ENCODE measurements at places on chromosomes 1 and 21. TPM values are rescaled to one million over a fixed set of nuclear protein-coding genes. Genes with fewer than 3 reads are reported as not detected.

SPRR5 gene
- total RNA-seq = not detected

DENND2C gene
- total RNA-seq = 1.9 TPM

DNA sequence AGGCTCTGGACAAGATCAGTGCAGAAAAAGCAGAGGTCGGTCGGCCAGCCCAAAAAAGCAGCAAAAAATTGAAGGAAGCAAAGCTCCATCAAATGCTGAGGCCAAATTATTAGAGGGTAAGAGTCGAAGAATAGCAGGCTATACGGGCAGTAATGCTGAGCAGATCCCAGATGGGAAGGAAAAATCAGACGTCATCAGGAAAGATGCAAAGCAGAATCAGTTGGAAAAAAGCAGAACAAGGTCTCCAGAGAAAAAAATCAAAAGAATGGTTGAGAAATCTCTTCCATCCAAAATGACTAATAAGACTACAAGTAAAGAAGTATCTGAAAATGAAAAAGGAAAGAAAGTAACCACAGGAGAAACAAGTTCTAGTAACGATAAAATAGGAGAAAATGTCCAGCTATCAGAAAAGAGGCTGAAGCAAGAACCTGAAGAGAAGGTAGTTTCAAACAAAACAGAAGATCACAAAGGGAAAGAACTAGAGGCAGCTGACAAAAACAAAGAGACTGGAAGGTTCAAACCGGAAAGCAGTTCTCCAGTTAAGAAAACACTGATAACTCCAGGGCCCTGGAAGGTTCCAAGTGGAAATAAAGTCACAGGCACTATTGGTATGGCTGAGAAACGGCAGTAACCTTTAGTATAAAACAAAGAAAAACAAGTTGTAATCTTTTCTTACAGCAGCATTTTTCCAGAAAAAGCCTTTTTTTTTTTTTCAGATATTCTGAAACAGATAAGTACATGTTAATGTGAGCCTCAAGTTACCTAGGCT lies 75.7 kb downstream of the PHTF1 start:
- no peak for DNase-seq

GRCh38 chr1:37123276-37124115 lies 89.2 kb upstream of the GRIK3 start:
- no peak for DNase-seq

GUCA2A gene
- total RNA-seq = not detected

GRCh38 chr1:224321706-224322105 lies 8.3 kb downstream of the NVL start:
- no peak for DNase-seq

DNA sequence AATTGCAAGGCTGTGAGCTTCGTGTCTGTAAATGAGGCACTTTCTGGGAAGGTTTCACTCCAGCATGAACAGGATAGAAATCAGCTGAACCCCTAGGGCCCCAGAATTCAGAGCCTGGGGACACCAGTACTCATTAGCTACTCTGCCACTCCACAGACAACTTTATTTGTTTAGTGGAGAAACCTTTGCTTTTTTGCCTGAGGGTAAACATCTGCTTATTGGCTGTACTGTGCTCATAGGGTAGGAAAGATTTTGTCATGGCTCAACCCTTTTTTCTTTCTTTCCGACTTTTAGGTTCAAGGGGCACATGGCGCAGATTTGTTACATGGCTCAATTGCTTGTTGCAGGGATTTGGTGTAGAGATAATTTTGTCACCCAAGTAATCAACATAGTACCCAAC lies 138.4 kb upstream of the BACE2 start:
- no peak for DNase-seq

- peak; percentile 87 for DNase-seq
Observed at GRCh38 chr1:23098463-23099170, 70.0 kb downstream of the LUZP1 start.

DNA sequence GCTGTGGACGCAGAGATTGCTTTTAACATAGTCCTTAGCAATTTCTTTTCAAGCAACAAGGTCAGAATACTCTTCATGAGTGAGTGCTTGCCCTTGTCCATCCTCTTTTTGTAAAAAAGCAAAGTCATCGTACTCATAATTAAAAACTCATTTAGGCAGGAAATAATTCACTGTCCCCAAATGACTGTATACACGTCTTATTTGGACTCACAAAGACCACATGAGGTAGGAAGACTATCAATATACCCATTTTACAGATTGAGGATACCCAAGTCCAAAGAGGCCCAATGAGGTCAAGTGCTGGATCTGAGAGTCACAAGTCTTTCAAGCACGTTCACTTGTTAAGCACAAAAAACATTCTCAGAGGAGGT lies 13.2 kb downstream of the ITPKB start:
- no peak for DNase-seq

DNA sequence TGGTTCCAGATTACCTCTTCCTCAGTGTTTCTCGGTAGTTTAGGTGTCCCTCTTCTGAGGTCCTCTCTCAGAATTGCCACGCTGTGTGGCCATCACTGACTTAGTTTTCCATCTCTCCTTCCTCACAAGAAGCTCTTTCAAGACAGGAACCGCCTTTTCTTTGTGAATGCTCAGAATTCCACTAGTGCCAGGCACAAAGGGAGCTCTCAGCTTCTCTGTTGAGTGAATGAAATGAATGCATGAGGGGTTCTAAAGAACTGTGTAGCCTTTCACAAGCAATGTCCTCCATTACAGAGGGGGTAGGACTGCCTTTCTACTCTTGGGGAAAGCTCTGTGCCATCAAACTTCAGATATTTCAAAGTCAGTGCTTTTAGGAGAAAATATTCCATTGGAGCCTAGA lies 546.8 kb downstream of the RWDD3 start:
- DNase-seq = no peak

LCE2A gene
- total RNA-seq = not detected

OR2T6 gene
- not detected for total RNA-seq

DPH2 gene
- total RNA-seq = 52.8 TPM

GRCh38 chr1:221644145-221644448 lies 97.8 kb downstream of the DUSP10 start:
- no peak for DNase-seq

DNA sequence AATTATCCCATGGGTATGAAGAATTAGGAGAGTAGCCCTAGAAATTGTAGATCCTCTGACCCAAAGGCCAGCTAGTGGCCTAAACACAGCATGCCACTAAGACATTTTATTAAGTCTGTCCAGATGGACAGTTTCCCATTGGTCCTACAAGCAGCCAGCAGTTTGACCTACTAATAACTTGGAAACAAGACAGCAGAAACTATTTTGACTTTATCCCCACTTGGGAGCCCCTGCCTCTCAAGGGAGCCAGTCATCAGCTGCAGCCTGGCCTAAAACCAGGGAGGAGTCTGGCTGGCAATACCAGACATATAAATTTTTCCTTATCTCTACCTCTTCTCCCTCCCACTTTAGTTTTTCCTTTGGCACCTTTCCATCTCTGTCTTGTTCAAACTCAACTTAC lies 222.6 kb upstream of the KCTD3 start:
- DNase-seq = no peak

CRB1 gene
- not detected for total RNA-seq

GLMN gene
- total RNA-seq = 25.6 TPM

MCOLN3 gene
- total RNA-seq = 1.6 TPM

GRCh38 chr1:33329600-33330305 lies 8.9 kb upstream of the A3GALT2 start:
- DNase-seq = no peak

DNA sequence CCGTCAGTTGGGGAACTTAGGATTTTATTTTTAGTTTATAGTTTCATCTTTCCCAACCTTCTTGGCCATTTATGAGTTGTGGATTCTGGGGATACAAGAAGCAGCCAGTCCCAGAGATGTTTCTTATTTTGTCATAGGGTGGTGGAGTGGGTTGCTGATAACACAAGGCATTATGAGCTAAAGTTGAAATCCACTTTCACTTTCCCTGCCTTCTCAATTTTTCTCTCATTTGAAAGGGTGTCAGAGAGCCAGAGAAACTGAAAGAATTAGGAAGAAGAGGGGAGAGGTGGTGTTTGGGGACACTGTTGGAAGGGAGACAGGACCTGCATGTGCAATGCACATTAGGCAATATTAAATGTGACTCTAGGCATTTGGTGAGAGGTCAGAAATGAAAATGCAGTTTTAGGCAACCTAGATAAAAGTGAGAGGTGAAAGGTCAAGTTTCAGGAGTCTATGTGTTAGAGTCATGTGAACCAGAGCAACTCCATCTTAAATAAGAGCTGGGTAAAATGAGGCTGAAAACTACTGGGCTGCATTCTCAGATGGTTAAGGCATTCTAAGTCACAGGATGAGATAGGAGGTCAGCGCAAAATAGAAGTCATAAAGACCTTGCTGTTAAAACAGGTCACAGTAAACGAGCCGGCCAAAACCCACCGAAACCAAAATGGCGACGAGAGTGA lies 71.1 kb upstream of the F3 start:
- no peak for DNase-seq

CCDC27 gene
- not detected for total RNA-seq

LSS gene
- total RNA-seq = 151 TPM

LEMD1 gene
- 1.5 TPM for total RNA-seq

SEMA4A gene
- 0.92 TPM for total RNA-seq

DNA sequence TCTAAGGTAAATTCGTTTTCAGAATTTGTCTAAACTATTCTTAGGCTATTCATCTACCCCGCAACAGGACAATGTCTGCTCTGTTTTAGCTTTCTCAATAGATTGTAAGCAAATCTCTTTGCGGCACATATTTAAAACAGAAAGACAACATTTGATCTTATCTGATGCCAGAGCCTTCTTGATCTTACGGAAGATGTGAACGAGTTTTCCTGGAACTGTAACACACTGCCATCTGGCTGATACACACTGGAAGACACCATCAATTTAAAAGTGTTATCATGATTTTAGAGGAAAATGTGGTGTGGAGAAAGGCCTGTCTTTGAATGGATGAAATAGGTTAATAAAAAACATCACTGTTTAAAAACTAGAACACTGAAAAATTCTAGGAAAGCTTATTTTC lies 36.1 kb downstream of the COA6 start:
- peak; percentile 10 for DNase-seq

LRRC38 gene
- not detected for total RNA-seq

DNA sequence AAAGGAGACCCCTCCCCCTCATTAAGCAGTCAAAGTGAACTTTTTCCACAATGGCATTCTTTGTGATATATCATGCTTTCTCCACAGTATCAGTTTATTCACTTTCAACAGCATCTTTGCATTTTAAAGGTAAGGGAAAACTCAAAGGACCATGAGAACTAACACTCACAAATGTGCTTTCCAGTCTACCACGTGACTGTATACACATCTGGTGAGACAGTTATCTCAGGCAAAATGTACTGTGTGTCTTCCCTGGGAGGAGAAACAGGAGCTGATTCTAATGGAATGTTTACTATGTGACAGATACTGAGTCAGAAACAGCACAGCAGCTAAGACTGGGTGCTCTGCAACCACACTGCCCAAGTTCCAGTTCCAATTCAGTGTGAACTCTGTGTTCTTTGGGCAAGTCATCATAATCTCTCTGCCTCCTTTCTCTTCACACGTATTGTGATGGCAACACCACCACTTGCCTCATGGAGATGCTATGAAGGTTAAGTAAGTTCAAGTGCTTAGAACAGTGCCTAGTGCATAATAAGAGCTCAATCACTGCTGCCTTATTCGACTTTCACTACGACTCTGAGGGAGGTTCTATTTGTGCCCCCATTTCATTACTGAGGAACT lies 79.0 kb downstream of the SLC45A1 start:
- DNase-seq = peak; percentile 77

- peak; percentile 9 for DNase-seq
Observed at GRCh38 chr1:47755101-47755990, 241.8 kb downstream of the TRABD2B start.

TMEM125 gene
- not detected for total RNA-seq

GRCh38 chr1:4119516-4120220 lies 219.6 kb upstream of the C1orf174 start:
- no peak for DNase-seq

GRCh38 chr1:65963156-65963888 lies 170.6 kb downstream of the PDE4B start:
- no peak for DNase-seq

RAD54L gene
- total RNA-seq = 49.0 TPM

DNA sequence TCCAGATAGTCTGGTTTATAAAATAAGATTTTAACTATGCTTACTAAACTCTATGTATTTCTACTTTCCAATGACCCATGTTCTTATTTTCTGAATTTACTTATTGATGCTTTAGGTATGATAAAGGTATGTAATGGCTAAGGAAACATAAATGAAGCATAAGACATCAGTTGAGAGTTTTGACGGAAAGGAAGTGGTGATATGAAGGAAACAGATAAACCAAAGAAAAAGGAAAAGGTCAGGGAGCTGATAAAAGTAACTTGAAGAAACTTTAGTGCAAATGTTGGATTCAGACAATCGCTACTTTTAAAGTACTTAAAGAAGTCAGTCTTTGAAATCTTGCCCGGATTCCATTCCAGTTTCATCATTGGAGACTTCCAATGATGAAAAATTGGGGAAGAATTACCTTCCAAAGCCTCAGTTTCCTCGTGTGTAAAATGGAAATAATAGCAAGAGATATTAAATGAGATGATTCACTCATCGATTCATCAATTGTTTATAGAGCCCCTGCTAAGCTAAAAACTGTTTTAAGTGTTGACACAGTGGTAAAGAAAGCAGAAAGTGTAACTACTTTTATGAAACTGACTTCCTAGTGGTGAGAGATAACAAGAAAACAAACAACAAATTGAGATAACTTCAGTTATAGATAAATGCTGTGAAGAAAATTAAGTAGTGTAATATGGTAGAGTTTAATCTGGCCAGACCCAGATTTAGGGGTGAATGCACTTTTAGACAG lies 10.6 kb downstream of the PTPRC start:
- DNase-seq = no peak

CACHD1 gene
- total RNA-seq = 39.2 TPM

CTSS gene
- total RNA-seq = 5.4 TPM

ADCY10 gene
- total RNA-seq = 0.44 TPM

GRCh38 chr1:30508611-30509010 lies 214.8 kb downstream of the MATN1 start:
- DNase-seq = no peak

- DNase-seq = no peak
Observed at GRCh38 chr1:176976771-176977170, 187.7 kb downstream of the ASTN1 start.

DNA sequence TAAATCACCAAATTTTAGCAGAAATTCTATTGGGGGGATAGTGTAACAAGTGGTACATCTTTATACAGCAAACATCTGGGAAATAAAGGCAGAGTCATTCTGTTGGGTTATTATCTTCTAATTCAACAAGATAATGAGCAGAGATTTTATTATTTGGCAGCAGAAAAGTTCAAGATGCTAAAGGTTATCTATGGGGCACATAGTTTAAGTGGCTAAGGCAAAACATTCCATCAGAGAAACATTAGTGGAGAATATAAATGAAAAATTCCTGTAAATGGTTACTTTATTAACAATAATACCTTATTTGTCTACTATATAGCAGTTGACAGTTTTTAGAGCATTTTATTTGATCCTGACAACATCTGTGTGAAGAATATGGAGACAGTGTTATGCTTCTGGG lies 815.7 kb downstream of the NCAM2 start:
- DNase-seq = no peak

Measured in A673 (cell line).